ENCODE measurements at places on chromosomes 6 and 20.

GRCh38 chr20:22160101-22160652 is 424.2 kb downstream of the FOXA2 start:
- DNase-seq: no peak

DNA sequence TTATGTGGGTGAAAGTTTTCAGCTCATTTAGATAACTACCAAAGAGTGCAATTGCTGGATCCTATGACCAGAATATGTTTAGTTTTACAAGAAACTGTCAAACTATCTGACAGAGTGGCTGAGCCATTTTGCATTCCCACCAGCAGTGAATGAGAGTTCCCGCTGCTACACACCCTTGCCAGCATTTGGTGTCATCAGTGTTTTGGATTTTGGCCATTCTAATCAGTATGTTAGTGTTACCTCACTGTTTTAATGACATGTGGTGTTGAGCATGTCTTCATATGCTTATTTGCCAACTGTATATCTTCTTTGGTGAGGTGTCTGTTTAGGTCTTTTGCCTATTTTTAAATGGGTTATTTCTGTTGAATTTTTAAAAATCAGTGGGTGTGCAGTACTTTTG is 120.9 kb downstream of the CFAP61 start:
- no peak for DNase-seq

DNA sequence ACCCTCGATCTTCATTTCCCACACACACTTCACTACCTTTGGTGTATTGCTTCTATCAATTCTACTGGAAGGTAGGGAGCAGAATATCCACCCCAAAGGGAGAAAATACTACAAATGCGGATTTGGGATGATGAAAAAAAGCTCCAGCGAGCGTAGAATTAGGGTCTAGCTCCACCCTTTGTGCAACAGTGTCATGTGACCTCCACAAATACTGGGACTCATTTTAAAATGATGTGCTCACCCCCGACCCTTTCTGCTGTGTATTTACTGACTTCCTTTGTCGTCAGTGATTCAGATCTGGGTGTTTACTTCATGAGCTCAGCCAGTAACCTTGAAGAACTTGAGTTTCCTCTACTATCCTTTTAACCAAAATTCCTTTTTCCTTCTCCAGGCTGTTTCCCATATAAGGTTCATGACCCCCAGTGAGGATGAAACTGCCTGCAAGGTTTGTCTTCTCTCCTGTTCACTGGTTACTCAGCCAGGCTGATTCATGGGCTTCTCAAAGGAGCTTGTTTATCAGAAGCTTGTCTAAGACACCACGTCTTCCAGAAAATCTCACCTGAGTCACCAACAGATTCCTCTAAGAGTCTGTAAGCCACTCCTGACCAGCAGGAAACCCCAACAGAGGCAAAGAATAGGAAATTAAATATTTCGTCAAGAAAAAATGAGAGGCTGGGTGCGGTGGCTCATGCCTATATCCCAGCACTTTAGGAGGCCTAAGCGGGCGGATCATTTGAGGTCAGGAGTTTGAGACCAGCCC is 39.6 kb upstream of the PAX1 start:
- DNase-seq: no peak

DNA sequence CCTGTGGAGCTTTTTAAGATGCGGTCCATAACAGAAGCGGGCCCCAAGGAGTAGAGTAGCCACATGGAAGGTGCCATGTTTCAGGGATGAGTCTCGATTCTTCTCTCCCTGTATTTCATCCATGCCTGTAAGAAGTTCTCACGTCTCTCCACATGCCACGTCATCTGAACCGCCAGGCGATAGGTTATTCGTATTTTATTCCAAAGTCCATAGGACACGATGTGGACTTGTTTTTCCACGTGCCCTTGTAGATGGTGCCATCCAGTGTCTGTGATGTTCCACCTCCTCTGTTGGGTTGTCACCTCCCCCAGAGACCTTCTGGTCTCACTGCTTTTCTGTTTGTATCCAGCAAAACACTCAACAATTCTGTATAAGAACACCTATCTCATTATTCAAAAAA is 17.6 kb downstream of the HEBP2 start:
- DNase-seq: no peak

GRCh38 chr6:143060806-143061596 is at the start of gene AIG1:
Gene AIG1, plus strand, starts transcription at chr6:143060889. Its CDS starts 37 bp downstream, at chr6:143060926.
- no peak for DNase-seq

GRCh38 chr6:48957781-48958180 is 505.3 kb downstream of the MMUT start:
- no peak for DNase-seq

GRCh38 chr20:50428097-50428828 is 81.9 kb upstream of the PTPN1 start:
- DNase-seq: no peak

DNA sequence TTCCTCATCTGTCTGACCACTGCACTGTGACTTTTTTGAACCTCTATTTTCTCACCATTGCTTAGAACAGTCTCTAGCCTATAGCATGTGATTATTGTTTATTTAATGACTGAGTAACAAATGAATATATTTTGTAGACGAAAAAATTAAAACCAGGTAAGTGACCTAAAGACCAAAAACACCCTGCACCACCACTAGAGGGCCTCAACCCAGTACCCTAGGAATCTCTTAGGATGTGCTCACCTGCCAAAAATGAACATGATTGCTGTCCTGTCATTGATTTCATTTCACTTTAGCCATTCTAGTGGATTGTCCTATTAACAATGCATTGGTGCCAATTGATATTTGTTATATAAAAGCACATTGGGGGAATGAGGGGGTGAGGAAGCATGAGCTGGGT is 199.1 kb downstream of the COL9A1 start:
- no peak for DNase-seq

GRCh38 chr6:115976321-115976870 is 84.3 kb downstream of the FRK start:
- no peak for DNase-seq
